NCI-H2227 treated with DMSO at 0.1 percent for 48 hours (cell line): ENCODE measurements at places on chromosomes 12 and 14.

DNA sequence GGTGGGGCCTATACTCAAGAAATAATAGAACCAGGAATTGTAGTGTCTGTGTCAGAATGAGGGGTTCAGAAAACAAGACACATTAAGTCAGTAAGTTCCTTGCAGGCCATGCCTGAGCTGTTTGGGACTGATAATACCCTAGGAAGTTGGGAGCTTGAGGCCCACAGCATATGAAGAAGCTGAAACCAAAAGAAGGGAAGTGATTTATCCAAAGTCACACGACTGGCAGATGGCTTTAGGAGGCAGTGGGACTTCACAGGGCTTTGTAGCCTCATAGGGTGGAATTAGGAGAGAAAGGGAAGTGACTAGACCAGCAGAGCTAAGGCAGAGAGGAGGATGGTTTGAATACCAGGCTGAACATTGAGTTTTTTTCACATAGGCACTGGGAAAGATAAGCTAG lies 56.6 kb upstream of the SRSF5 start:
- no peak for DNase-seq

DNA sequence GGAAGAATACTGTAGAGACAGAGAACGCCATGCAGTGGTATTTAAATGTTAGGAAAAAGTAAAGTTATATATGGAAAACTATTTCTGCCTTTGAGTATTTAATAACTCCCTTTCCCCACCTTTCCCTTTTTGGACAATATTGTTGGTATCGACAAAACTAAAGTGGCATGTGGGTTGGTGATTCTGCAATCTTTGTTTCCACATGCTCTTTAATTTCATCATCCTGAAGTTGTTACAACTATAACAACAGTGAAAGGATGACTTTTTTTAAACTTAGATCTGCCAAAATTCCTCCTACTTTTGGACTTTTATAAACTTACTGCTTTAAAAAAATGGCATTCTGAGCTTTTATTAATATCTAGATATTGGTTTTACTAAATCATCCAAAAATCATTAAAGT lies 25.3 kb downstream of the TTC8 start:
- DNase-seq, result no peak

DNA sequence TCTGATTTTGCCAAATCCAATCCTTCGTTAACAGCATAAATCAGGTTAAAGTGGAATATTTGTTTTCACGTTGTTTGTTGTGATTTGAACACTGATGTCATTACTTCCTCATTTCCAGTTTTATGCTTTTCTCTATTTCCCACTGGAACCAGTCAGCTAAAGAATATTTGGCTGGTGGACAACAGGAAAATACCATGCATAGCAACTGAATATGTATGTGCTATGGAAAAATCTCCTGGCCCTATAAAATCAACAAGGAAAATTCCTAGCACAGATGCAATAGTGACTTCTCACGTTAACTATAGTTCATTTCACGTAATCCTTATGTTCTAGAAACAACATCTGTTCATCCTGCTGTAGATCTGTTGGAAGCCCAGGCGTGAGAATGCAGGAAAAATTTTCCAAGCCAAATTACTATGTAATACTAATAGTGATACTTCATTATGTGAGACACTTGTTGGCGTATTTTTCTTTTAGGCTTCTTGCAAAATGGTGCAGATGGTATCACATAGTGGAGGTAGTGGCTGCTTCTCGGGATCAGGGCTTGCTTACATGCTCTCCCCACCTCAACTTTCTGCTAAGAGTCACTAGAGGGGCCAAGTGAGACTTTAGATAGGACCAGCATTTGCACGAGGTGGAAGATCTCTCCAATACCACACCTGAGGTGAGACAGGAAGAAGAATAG lies 86.3 kb upstream of the USP44 start:
- no peak for DNase-seq

DNA sequence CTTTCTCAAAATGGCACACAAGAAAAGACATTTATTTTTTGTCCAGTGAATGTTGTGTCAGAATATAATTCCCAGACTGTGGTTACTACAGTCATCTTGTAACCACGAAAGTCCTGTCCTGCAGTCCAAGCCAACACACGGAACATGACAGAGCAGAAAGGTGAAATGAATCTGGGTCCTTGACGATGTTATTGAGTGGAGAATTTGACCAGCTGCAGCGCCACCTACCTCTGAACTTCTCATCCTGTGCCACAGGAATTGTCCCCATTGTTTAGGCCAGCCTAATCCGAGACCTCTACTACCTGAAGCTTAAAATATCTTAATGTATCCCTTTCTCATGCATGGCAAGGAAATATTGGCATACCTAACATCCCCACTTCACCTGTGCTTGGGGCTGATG lies 64.1 kb upstream of the OTX2 start:
- DNase-seq, result peak; percentile 11

DNA sequence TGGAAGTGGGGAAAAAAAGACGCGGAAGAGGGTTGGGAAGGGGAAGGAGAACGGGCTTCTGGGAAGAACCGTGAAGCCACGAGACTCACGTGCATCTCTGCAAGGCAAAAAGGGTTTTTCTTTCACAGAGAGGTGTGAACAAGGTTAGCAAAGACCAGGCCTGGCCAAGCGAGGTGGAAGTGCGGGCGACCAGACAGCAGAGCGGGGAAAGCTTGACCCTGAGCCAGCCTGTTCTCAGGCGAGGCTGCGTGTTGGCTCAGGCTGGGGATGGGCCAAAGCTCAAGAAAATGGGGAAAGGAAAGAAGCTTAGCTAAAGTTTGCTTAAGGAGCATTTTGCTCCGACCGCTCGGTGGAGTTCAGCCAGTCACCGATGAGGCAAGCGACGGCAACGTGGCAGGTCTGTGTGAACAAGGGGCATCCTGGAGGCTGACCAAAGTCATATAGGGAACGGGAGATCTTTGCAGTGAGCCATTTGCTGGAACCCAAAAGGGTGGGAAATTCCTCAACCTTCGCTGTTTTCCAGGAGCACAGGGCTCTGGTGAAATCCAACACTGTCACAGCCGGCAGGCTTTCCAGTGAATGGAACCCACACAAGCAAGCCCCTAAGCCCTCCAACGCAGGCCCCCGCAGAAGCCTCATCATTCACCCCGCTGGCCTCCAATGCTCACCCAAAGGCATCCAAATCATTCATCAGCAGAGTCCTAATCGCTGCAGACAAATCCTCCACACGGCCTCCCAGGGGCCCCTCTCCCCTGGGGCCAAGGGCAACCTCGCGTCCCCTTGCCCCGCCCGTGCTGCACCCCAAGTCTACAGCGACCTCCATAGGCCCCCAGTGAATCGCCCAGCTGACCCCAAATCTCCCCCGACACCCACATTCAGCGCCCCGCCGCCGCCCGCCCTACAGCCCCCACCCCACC lies 754 bp downstream of the ZNF605 start:
- DNase-seq, result peak; percentile 14

GRCh38 chr14:57883061-57883460 lies 17.2 kb upstream of the SLC35F4 start:
- no peak for DNase-seq

DNA sequence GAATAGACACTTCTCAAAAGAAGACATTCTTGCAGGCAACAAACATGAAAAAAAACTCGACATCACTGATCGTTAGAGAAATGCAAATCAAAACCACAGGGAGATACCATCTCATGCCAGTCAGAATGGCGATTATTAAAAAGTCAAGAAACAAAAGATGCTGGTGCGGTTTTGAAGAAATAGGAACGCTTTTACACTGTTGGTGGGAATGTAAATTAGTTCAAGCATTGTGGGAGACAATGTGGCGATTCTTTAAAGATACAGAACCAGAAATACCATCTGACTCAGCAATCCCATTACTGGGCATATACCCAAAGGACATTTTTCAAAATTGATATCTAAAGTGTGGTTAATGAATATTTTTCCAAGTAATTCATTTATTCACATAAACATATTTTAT lies 39.6 kb upstream of the LIN7A start:
- DNase-seq, result no peak
